ENCODE measurements at places on chromosomes 4 and X. TPM values are rescaled to one million over a fixed set of nuclear protein-coding genes. Genes with fewer than 3 reads are reported as not detected.

DNA sequence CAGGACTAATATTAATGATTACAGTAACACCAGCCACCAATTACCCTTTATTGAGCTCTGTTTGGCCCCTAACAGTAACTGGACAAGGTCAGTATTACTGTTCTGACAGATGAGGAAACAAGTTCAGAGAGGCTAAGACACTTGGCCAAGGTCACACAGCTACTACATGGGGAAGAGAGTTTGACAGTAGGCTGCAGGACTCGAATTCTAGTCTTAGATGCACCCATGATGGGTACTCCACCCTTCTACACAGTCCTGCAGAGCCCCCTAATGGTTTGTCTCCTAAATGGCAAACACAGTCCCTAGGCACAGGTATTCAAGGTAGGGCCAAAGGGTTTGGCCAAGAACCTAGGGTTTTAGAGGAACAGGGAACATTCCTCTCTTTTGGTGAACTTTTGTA lies 93.9 kb downstream of the NSUN7 start:
- DNase-seq = no peak

DNA sequence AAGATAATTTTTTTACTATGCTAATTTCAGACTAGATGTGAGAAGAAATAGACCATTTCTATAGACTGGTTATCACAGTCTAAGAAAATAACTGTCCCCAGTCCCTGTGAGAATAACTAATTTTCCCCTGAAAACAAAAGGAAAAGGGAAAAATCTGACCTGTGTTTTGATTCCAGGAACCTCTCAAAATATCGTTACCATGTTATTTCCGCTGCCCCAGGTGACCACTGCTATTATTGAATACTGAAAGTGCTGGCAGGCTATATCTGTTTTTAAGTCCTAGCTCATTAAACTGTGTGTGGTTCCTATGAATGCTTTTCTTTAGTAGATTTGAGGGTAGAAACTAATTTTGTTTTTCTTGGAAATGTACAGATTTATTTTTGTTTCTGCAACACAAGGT lies 83.6 kb downstream of the GAB1 start:
- no peak for DNase-seq

DNA sequence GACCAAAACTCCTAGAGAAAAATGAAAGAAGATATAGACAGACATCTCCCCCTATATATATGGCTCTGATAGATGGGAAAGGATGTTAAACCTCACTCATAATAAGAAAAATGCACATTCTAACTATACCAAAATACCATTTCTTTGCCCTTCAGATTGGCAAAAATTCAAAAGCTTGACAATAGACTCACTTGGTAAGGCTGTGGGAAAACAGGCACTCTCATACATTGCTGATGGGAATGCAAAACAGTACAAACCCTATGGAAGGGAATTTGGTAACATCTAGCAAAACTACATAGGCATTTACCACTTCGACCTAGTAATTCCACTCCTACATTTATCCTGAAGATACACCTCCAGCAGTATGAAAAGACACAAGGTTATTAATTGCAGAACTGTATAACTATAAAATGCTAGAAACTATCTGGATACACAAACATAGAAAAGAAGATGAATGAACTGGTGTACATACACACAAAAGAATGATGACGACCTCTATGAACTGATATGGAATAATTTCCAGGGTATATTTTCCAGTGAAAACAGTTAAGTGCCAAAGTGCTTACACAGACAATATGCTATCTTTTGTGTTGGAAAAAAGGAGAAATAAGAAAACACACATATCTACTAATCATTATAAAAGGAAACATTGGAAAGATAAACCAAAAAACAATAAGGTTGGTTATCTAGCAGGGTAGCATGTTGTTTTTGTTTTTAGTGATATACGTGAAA lies 48.5 kb downstream of the WDFY3 start:
- no peak for DNase-seq

SAGE1 gene
- not detected for total RNA-seq

GRPEL1 gene
- 49.3 TPM for total RNA-seq

Measured in PC-9 (cell line).